NCI-H1417 (cell line): ENCODE measurements at places on chromosomes 5 and 9.

DNA sequence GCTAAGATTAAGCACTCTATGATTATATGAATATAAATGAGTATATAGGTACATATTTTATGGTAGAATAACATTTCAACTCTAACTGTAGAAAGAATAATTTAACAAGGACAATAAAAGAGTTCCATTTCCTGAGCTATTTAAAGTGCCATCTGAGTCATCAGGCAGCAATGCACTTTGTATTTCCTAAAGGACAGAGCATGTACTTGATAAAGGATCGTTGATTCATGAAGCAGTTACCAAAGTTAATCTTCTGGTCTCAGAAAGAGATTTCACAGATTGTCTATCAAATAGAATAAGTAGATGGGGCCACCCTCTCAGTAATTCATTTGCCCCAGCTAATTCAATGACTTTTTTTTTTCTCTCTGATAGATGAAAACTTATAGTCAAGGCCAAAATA lies 747.8 kb downstream of the CDH18 start:
- DNase-seq = no peak

DNA sequence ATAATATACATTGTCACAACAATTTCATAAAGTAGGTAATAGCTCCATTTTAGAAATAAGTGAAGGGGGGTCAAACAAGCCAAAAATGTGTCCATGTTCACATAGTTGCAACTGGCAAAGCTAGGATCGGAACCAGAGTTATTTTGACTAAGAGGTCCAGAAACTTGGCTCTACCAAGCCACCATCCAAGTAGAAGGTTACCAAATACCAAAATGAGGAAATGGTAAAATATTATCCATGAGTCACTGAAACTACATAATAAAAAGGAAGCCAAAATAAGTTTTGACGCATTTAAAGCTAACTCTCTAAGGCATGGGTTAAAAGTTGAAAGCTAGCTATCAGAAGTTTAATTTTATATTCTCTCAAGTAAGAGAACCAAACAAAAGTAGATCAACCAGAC lies 886.9 kb upstream of the DMAC1 start:
- no peak for DNase-seq

- DNase-seq = no peak
These were observed 12.8 kb downstream of the PAM start for GRCh38 chr5:102767862-102768261.

GRCh38 chr9:129886226-129887174 lies 51.2 kb downstream of the USP20 start:
- no peak for DNase-seq

DNA sequence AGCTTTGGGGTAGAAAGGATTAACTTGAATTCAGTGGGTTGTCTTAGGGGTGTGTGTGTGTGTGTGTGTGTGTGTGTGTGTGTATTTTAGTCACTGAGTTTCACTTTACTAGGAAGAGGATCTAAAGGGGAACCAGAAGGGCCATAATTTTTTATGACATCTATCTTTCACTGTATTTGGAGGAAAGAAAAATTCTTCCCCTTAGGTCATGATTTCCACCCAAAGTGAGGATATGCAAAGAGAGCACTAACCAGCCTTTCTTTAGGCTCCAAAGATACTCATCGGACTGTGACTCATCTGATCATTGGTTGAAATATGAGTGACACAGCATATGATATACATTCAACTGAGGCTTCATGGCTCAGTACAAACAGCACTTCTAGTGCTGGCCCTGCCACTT lies 75.2 kb upstream of the RASGRF2 start:
- no peak for DNase-seq

- no peak for DNase-seq
These were observed 615.5 kb upstream of the CHD1 start for GRCh38 chr5:99544356-99544755.

DNA sequence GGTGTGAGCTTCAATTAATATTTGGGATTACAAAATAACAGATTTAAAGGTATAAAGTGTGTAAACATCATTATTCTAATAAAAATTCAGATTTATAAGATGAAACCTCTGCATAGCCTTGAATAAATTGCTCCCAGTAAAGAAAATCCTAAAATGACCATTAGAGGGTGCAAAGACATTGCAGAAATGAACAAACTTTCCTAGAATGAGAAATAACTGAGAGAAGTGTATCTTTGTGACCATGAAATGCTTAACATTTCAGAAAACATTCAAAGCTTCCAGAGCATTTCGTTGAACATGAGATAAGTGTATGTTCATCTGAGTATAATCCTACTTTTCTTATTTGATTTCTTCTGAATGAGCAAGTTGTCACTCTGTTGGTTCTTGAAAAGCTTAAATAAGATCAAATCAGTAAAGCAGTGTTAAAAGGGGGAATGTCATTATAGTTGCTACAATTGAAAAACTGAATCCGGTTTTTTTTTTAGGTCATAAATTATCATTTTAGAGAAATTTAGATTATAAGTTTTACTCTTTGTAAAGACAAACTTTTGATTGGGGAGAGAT lies 24.7 kb upstream of the NUDT12 start:
- peak; percentile 74 for DNase-seq

DNA sequence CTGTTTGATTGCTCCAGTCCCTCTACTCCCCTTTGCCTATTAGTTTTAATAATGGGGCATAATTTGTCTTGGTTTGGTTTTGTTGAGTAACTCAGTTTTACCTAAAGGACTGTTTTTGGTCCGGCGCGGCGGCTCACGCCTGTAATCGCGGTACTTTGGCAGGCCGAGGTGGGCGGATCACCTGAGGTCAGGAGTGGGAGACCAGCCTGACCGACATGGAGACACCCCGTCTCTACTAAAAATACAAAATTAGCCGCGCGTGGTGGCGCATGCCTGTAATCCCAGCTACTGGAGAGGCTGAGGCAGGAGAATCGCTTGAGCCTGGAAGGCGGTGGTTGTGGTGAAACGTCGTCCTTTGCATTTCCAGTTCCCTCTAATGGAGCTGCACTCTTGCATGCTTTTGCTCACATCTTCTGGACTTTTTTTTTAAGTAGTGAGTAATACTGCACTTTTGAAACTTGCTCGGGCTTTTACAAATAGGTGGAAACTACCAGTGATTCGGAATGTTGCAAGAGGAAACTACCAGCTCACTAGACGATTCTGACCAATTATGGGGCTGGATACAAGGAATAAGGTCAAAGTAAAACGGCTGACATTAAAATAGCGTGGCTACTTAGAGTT lies 721 bp upstream of the MAML1 start:
- DNase-seq = no peak

- DNase-seq = no peak
These were observed 21.6 kb upstream of the TRIO start for GRCh38 chr5:14121552-14121951.

- no peak for DNase-seq
These were observed 6.1 kb upstream of the TMEM252 start for GRCh38 chr9:68546596-68547390.

DNA sequence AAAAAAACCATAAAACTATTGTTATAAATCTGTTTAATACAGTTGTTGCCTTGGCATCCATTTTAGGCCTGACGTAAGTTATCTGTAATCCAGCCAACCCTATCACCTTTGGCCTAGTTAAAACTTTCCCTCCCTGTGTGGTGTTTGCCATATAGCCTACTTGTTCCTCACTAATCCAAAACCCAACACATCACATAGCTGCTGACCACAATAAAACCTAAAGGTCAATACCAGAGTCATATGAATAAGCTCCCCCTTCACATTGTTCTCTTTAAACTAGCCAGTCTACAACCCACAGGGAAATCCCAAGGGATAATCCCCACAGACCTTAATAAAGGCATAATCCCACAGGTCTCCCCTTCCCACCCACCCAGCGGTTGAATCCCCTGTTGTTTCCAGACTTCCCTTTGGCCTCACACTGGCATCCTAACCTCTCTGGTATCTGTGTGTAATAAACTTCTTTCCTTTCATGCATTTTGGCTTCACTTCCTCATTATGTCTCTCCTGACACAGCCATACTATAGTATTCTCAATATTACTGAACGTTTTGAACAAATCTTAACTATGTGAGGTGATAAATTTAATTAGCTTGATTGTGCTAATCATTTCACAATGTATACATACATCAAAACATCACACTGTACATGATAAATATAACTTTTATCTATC lies 50.8 kb downstream of the DTWD2 start:
- DNase-seq = no peak

DNA sequence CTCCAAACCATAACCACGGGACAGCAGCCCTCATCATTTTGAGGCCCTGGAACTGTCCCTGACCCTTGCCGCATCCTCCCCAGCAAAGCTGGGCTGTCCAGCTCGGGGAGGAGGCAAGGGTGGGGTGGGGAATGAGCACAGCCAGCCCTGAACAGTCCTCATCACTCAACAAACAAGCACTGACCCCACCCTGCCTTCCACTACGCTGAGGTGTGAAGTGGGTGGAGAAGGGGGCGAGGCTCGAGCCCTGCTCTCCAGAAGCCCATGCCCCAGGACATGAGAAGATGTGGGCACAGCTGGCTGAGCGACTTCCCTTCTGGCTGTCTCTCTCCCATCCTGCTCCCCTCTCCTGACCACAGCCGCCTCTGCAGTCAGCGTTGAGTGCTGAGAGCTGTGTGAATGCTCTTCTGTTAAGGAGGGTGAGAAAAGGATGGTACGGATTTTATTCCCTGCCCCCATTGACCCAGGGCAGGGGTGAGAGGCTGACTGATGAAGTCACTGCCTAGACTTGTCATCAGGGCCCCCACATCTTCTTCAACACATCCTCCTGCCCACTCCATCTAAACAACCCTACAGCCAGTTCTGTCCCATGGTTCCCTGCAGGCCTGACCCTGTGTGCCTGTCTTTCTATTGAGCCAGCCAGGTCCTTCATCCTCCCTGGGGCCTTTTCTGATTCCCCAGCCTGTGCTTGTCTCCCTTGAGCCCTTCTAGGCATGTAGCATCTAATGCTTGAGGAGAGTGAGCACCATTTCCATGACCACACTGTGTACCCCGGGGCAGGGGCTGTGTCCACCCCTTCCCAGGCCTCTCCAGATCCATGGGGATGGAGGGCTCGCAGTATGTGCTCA lies 276.0 kb downstream of the FSTL4 start:
- no peak for DNase-seq

DNA sequence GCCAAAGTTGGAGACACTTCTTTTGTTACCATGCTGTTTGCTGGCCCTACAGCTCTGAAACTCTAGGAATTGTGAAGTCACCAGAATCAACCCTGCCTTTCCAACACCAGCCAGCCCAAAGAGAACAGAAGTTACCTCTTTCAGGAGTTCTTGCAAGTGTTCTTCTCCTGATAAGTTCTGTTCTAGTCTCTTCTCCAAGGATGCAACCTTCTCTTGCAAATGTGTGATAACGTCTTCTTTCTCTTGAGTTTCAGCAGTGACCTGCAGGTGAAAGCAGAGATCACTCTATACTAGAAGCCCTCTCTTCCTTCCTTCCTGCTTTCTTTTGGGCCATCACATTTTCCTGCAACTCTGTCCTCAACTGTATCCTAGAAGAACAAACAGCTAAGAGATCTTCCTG lies 29.1 kb downstream of the GOLGA1 start:
- DNase-seq = no peak

- DNase-seq = no peak
These were observed 20.3 kb downstream of the RAI14 start for GRCh38 chr5:34676416-34676815.

DNA sequence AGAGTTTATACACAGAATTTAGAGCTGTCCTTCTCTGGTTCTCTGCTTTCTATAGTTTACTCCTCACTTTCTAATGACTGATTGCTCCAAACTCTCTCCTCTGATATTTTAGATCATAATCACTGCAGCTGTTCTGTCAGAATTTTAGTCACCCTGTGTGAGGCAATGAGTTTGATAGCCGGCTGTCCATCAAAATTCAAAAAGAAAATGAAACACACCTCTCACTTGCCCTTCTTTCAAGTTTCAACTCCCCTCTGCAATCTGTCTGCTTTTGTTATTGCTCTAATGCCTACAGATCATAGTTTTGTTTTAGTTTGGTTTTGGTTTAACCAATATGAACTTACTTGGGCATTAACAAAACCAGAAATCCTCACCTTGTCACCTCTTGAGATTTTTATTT lies 23.3 kb upstream of the ABLIM3 start:
- no peak for DNase-seq

GRCh38 chr5:59449905-59450644 lies 443.5 kb downstream of the PDE4D start:
- DNase-seq = no peak

DNA sequence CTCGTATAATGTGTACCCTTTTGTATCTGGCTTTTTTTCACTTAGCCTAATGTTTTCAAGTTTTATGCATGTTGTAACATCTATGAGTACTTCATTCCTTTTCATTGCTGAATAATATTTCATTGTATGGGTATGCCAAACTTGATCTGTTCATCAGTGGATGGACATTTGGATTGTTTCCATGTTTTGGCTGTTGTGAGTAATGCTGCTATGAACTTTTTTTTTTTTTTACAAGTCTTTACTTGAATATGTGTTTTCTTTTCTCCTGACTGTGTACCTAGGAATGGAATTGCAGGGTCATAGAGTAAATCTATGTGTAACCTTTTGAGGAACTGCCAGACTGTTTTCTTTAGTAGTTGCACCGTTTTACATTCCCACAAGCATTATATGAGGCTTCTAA lies 52.4 kb downstream of the MTREX start:
- DNase-seq = no peak

DNA sequence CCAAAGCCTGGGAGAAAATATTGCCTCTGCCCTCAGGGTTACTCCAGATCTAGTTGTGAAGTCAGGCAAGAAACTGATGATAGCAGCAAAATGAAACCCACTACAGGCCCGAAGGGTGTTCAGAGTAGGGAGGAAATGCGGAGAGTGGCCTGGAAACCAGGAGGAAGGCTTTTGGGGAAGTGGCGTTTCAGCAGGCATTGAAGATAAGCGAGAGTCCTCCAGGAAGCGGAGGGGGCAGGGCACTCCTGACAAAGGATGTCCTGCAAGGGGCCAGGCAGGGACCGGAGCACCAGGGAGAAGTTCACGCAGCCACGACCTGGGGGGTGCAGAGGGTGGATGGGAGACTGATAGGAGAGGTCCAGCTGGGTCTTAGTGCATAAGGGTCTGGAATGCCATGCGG lies 7.8 kb upstream of the FOXI1 start:
- no peak for DNase-seq

DNA sequence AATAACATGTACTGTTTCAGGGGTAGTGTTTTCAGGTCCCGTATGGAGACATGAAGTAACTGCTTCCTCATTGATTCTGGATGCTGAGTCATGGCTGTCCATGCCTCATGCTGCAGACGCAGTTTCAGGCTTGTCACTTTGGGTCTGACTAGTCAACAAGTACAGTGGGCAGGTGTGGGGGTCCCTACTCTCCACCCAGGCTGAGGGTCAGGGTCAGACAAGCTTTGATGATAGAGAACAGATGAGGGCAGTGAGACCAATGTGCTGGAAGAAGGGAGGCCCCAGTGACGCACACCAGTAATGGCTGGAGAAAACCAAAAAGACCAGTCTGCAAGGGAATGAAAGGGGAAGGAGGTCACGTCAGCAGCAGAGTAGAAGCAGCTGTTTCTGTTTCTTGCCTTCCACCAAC lies 80.0 kb upstream of the NFIL3 start:
- no peak for DNase-seq
